T follicular helper cell (primary cell): ENCODE measurements at places on chromosomes 1 and 21.

DNA sequence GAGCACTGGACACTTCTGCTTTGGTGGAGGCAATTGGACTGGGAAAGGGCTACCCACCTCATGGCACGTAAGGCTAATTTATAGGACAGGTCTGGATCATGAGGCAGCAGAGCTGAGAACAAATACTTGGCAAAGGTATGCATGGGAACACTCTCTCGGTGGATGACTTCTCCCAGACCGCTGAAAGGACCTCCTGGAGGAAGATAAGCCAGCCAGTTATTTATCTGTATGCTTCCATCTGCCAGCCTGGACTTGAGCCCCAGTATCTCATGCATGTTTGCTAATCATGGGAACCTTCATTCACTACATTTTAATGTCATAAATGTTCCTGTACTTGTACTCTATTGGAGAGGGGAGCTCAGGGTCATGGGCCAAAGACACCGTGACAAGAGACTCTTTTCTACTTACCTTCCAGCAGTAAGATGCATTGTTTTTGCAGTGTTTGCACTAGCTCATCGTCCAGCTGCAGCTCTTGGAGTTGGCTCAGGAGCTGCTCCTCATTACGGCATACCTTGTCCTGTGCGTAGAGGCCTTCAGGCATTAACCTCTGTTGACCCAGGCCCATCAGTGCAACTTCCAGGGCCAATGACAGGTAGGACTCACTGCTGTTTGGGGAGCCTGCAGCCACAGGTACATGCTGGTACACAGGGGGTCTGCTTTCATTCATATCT lies 23.7 kb downstream of the UROD start:
- no peak for DNase-seq

DNA sequence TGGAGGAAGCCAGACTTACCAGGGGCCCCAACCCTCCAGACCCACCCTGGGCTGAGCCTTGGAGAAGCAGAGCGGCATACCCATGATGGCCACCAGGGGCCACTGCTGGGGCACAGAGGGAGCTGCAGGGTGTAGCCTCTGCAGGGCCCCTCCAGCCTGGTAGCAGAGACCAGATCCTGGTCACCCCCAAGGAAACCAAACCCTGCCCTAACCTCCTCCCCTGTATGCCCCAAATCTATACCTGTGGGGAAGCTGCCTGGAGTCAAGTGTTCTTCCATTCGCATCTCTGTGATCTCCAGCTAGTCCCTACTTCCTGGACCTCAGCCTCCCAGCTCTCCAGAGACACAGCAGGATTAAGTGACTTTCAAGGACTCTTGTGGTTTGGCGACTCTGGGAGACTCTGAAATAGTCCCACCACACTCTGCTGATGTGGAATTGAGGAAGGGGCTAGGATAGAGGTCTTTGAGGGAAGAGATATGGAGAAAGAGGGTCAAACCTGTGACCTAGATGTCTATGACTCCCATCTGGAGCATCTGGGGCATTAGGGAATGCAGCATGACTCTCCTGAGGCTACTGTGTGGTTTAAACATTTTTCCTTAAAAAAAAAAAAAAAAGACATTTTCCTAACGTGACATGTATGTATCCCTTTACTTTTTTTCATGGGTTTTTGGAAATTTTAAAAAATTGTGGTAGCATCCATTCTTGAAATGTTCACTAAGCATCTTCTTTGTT lies 119.2 kb upstream of the IPO9 start:
- peak; percentile 36 for DNase-seq

DNA sequence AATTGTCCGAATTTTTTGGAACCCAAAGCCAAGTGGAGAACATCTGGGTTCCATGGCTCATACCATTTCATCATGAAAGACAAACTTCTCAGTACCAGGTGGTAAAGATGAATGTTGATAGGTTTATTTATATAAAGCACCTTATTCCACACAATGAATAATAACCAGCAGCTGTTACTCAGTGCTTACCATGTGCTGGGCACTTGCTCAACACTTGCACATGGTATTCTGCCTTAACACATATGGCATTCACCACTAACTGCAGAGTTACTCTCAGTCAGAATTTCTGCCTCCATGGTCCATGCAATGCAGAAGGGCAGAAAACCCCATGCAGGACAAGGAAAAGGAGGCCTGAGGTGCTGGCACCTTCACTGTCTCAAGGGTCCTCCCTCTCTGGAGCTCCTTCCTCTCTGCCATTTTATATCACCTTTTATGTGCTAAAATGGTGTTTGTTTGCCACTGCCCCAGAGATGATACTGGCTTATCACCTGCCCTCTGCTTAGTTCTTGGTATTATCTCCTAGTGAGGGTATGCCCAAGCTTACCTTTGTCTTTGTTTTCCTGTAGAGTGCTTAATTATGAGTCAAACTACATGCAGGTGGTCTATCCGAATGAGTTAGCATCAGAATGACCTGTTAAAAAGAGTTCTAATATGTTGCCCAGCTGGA lies 76.7 kb upstream of the ZNF326 start:
- no peak for DNase-seq

DNA sequence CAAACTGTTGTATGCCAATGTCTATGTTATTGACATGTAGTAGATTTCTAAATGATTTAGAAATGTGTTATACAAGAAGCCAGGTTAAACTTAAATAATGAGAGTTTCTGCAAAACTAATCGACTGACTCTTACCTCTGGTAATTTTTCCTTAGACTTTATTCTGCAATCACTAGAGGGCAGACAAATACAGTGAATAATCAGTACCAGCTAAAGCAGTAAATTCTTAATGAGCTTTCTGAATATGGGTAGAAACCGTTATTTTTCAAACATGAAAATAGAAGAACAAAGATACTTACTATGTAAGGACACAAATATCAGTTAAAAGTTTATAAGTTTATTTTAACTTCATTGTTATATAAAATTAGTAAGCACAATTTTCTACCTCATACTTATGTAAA lies 97.9 kb upstream of the RGS1 start:
- no peak for DNase-seq

DNA sequence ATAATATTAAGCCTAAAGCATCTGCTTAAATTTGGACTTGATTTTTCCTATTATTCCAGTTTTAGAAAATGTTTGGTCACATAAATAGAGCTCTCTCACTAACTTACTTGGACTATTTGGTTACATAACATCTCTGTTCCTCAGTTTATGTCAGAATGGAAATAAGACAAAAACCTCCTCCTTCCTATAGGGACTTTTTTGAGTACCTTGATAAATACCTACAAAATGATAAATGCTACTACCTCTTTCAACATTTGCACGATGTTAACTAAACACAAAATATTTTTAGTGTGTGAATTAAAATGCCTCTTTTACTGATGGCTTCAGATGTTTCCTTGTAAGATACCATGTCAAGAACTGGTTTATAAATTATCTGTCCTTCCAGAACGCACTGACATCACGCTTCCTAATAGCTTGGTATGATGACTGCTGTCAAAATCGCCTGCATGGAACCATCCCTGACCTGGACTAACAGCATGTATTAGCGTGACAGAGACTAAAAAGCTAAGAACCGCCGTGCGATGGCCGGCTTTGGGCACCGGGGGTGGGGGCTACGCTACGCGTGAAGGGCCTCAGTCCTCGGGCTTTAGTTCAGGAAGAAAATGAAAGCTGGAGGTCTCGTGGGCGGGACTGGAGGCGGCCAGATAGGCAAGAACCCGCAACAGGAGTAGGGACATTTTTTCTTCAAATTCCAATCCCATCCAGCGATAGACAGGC lies 133.2 kb upstream of the BARHL2 start:
- DNase-seq: no peak

- DNase-seq: no peak
Observed at GRCh38 chr1:192418552-192419285, 101.9 kb downstream of the RGS21 start.

GRCh38 chr1:1564268-1564667 lies 10.4 kb downstream of the SSU72 start:
- no peak for DNase-seq

DNA sequence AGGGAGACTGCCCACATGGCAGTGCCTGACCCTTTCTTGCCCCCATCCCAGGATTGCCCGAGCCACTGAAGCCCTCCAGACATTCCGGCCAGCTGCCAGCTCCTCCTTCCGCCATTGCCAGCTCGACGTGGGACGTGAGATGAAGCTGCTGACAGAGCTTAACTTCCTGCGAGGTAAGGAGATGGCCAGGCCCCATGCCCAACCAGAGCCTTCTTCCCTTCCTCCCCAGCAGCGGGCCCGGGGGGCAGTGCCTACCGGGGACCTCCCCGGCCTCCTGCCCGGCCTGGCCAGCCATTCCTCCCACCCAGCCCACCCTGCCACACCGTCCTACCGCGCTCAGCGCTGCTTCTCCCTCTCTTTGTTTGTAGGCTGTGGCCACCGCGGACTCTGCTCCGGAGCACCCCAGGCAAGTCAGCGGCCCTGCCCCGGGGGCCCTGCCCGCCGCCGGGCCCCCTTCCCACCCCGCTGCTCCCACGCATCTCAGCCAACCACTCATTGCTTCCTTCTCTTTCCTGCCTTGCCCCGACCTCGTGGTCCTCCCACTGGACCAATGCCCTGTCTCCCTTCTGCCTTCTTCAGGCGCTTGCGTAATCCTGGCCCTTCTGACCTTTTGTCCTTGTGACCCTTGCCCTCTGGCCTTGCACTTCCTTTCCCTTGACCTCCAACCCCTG lies 4.9 kb downstream of the TRIM46 start:
- no peak for DNase-seq

- DNase-seq: no peak
Observed at GRCh38 chr1:50172299-50172698, 63.6 kb downstream of the ELAVL4 start.

DNA sequence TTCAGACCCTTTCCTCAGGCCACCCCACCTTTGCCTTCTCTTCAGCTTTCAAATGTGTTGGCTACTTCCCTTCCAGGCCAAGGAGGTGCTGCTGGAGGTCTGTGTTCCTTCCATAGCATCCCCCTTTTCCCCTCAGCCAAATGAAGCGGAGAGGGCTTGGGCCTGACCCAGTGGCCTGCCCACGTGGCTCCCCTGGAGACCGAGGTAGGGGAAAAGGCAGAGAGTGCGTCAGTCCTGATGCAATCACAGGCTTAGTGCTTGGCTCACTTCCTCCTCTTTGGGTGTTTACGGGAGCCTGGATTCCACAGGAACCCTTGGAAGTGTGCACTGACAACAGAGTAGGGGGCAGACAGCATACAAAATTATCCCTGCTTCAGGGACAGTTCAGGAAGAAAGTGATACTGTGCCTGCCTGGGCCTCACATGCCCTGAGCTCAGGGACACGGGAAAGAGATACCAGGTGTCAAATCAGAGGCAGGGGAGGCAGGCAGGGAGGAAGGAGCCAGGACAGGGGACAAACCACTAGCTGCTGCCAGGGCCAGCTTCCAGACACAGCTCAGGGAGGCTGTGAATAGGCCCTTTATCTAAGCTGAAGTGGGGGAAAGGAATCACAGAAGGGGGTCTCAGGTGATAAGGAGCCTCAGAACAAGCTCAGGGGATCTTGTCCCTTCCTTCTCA lies 16.6 kb upstream of the PTP4A2 start:
- no peak for DNase-seq

DNA sequence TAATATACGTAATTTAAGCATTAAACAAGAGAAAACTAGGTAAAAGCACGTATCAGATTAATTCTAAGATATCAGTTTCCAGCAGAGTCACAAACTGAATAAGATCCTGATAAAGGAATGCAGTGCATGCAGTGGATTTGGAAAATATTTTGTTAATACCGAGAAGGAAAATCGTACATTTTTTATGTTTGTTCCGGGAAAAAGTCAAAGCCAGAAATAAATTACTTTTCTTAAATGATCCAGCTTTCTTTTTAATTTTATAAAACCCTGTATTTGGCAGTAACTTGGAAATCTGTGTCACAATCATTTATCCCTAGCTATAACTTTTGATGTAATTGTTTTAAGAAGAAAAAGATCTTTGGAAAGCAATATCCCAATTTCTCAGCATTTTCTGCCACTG lies 955 bp downstream of the PALMD start:
- no peak for DNase-seq

GRCh38 chr1:41153750-41154274 lies 88.3 kb downstream of the SCMH1 start:
- no peak for DNase-seq

DNA sequence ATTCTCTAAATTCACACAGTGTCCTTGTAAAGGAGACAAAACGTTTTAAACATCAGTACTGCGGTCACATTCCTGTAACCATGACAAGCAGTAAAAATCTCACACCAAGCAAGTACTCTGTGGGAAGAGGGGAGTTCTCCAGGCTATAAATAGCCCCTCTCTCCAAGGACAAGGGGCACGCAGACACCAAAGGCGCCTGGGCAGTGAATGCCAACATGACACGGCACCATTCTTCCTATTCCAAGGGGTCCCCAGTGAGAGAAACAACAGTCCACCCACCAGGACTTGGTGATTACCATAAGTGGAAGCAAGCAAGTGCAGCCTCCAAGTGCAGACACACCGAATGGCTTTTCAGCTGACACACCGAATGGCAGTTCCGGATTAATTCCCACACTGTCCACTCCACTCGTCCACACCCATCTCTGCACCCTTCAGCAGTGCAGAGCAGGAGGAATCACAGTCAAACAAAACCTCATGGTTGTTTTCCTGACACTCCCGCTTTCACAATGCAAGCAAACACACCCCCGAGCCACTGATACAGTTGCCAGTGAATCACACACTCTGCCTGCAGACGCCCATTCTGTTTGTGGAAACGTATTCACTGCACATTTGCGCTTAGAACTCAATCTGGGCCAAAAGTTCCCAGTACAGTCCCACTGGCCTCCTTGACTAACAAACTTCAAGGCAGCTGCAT lies 1.8 kb downstream of the PTTG1IP start:
- DNase-seq: no peak

GRCh38 chr1:91091812-91092211 lies 70.0 kb upstream of the ZNF644 start:
- no peak for DNase-seq

- no peak for DNase-seq
Observed at GRCh38 chr1:119947468-119947867, 51.2 kb upstream of the ADAM30 start.

GRCh38 chr1:57883642-57883995 lies 459.8 kb upstream of the DAB1 start:
- no peak for DNase-seq

- no peak for DNase-seq
Observed at GRCh38 chr21:44795342-44795741, 6.3 kb downstream of the UBE2G2 start.

- DNase-seq: no peak
Observed at GRCh38 chr1:51345300-51345687, 14.9 kb upstream of the TTC39A start.

DNA sequence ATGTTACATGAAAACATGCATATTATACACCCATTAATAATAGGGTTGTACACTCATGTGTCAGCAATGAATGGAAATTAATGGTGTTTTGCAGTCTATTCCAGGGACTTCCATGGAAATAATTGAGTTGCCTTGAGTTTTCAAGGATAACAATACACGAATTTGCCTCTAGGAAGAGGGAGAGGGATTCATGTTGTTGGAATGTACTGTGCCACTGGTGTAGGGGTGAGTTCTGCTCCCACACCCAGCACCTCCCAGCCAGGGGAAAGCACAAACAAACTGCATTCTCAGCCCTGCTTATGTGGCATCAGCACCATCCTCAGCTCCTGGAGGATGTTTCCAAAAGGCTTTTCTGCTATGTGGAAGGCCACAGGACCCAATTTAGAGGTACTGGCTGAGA lies 57.8 kb downstream of the BCAR3 start:
- no peak for DNase-seq
